ENCODE measurements at places on chromosomes 7 and 10.

GRCh38 chr10:132237396-132237795, 50.6 kb downstream of the DPYSL4 start:
- DNase-seq = no peak

DNA sequence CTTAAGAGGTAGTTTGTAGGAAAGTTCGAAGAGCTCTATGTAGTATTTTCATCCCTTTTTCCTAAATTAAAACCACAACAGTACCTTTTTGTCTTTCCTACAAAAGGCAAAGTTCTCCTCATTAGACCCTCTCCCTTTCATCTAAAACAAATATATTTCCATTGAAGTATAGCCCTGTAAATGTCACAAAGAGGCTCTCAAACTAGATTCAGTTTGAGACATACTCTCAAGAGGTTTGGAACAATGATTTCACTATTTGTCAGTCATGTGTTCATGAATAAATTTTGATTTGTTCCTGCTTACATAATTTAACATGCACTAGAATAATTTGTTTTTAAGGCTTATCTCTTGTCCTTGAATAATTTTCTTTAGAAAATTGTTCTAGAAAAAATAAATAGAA, 12.2 kb downstream of the TAS2R16 start:
- DNase-seq = no peak

- no peak for DNase-seq
Measured at GRCh38 chr7:80815733-80816132, 103.1 kb downstream of the SEMA3C start.

DNA sequence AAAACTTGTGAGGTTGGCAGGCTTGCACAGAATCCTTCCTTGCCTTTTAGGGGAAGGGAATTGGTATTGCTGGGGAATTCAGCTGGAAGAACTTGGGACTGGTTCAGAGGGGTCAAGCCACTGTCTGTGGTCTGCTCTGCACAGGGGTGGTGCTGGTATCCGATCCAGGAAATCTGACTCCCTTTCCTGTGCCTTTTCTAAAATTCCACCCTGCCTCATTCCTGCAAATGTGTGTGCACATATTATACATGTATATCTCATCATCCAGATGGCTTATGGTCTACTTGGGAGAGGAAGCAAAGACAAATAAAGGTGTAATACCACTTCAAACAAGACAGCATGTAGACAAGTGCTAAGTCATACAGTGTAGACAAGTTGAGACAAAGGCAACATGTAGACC, 14.3 kb downstream of the UBTD1 start:
- DNase-seq = no peak

- DNase-seq = no peak
Measured at GRCh38 chr7:91929463-91929862, 11.2 kb upstream of the AKAP9 start.

DNA sequence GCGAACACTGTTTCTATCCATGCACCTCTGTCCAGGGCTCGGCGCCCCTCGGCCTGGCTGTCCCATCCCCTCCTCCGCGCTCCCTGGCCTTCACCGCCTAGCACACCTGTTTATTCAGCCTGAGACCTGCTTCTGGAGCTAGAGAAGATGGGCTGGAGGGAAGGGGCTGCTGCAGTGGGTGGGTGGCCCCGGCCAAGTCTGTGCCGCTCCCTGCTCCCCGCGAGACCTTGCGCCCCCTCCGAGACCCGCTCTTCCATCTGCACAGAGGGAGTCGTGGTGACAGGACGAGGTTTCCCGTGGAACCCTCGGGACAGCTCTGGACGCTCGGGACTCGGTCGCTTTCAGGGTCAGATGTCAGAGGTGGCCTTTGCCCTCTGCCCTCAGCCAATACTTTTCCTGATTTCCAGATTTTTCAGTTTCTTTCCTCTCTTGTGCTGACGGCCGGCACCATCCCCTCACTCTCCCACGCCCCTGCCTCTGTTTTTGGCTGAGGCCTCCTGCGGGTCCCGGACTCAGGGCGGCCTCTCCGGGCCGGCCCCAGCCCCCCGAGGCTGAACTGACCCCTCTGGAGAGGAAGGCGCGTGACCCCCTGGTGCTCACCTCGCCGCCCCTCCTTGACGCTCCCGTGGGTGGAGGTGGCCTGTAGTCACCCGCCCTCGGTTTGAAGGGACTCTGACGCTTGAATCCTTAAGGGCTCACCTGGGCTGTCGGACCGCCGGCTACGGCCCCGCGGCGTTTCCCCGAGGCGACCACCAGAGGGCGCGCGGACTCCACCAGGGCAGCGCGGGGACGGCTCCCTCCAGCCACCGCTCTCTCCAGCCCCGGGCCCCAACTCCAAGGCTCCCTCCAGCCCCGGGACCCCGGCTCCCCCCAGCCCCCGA, 15.6 kb downstream of the SHH start:
- DNase-seq = no peak

DNA sequence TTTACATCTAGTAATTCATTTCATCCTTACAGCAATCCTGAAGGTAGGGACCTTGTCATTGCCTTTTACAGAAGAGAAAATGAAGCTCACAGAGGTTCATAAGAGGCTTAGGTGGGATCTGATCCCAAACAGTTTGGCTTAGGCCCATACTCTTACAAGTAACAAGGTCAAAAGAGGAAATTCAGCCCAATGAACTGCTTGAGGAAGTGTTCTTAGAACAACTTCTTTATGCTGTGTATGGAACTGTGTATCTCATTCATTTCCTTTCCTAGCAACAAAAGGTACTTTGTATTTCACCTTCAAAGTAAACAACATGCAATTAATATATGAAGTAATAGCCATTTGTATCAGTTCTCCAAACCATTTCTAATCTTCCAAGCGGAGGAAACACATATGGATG, 79.3 kb downstream of the AVL9 start:
- no peak for DNase-seq

DNA sequence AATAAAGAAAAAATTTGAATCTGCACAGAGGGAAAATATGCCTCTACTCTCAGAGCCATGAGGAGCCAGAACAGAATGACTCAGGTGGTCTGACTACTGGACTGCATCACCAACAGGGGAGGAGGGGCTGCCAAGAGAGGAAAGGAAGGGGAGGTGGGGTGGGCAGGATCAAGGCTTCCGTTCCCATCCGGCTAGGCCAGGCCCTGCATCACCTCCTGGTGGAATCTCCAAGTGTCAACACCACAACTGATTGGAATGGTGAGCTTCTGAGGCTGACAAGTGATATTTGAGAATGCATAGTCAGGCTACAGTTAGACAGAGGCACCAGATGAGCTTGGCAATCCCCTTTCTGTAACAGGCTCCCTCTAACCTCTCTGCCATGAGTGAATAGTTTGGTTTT, 10.4 kb upstream of the GPR26 start:
- no peak for DNase-seq

DNA sequence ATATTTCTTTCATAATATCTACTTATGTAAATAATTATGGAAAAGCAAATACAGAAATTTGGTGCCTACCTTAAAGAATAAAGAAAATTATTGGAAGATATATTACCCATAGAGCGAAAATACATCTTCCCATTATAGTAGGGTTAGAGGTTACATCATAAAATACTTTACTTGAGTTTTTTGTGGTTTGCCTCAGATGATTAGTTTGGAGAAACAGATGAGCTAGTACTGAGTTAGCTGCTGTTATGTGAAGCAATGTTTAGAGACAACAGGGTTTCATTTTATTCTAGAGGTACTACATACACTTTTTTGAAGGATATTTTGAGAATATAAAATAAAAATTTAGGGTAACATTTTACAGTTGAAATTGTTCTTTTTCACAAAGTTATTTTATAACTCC, 2.9 kb upstream of the MLLT10 start:
- DNase-seq = no peak

DNA sequence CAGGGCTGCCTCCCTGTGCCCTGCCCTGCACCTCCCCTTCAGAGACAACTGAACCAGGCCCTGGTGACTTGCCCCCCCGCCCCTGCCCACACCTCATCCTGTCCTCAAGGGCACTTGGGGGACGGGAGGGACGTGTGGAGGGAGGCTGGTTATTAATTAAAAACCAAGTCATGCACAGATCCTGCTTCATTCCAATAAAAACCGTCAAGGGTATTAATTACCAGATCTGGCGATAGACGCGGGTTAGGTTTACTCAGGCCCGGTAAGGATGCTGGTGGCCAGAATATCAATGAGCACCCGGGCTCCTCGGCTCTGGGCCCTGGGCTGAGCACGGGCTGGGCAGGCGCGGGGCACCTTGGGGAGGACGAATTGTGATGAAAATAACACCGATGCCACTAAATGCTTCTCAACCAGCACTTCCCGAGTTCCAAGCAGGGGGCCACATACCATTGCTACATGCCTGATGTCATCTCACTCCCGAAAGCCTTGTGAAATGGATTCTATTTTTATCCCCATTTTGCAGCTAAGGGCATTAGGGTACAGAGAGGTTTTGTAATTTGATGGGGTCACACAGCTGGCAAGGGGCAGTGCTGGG, 24.5 kb upstream of the GTF2IRD1 start:
- DNase-seq = no peak

GRCh38 chr7:44124822-44125202, 1.5 kb upstream of the POLD2 start:
- DNase-seq = no peak

DNA sequence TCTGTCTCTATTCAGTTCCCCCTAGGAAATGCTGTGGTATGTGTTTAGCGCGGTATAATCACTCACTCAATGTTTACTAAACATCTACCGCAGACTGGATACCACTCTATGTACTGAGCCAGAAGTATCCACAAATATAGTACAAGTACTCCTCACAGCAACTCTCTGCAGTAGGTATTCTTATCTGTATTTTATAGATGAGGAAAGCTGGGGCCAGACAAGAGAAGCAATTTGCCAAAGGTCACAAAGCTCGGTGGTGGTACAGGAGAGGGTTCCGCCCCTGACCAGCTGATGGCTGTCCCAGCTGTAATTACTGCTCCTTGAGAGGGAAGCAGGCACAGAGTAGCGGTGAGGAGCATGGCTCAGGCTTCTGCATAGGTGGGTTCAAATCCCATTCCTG, 184.1 kb downstream of the DOCK4 start:
- no peak for DNase-seq

GRCh38 chr7:100171087-100171681, 2.8 kb upstream of the GAL3ST4 start:
- no peak for DNase-seq

GRCh38 chr7:110800984-110801383, 289.9 kb upstream of the LRRN3 start:
- DNase-seq = no peak

DNA sequence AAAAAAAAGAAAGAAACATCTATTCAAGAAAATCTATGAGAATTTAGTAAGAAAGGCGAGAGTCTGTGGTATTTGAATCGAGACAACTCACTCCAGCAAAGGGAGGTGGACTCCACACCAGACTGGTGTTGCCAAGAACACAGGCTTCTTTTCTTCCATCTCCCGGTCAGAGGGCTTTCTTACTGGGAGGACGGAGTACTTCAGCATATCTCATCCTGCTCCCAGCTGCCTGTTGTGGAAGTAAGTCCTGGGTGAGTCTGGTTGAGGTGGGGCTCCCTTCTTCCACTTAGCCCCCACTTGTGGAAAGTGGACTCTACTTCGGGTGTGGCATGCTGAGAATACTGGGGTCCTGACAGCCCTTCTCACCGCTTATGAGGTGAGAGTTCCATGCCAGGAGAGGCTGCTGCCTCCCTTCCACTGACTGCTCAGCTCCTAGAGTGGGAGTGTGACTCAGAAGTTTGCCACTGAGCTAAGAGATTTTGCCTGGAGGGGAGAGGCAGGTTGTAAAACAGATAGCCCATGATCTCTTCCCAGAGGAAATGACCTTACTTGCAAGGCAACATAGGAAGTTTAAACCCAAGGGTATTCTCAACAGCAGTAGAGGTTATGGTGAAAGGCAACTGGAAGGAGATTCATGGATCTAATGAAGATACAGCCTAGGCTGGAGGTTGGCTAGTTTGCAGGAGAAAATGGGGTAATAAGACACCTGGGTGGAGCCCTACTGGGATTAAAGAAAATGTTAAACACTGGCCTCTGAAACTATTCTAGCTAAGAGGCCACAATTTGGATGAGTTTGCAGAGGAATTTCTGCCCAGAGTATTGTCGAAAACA, 3.5 kb upstream of the NACAD start:
- no peak for DNase-seq
